AG10803 (cell line): ENCODE measurements at places on chromosomes 6 and 20.

GRCh38 chr6:25553502-25553901, 98.5 kb upstream of the SCGN start:
- peak; percentile 61 for DNase-seq

DNA sequence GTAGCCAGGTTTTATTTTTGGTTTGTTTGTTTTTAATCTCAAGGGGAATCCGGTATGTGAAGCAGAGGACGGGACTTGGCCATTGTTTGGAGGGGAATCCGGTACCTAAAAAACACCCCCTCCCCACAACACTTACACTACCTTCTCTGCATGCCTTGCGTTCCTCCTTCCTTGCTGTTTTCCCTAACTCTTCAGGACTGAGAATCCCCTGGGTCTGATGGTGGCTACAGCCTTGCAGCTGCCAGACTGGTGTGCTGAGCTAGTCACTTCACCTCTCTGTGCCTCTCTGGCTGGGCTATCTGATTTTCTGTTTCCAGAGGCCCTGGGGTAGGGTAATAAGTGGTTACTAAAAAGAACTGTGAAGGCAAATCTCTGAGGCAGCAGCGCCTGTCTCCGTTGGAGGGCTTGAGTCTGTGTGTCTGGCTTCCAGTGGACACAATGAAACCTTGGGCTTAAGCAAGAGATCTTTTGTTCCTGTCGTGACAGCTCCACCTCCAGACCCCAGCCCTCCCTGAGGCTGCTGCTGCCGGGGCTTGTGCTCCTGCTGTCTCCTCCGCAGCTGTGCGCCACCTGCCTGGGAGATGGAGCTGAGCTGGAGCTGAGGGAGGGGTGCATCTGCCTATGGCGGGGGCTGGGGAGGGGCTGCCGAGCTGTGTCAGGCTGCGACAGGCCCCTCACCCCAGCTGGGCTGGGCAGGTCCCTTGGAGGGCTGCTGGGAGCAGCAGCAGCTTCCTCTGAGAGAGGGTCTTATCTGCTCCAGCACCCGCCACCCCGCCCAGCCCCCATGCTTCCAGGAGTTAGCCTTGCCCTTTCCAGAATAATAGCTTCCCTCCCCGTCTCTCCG, 65.8 kb upstream of the CCDC167 start:
- DNase-seq: no peak

GRCh38 chr6:100260584-100260983, 204.1 kb downstream of the SIM1 start:
- no peak for DNase-seq

DNA sequence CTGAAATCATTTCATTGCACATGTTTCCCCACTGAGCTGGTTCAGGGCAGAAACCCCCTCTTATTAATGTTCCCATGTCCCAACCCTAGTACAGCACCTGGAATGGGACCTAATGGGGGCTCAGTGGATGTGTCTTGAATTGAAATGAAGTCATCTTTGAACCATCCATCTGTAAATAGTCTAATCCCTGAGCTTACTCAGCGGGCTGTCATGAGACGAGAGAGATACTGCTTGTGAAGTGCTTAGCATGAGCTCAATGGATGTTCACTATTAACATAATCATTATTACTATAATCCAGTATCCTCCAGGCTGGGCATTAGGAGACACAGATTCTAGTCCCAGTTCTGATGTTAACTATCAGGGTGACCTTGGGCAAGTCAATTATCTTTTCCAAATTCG, 106.6 kb upstream of the LRFN2 start:
- no peak for DNase-seq

DNA sequence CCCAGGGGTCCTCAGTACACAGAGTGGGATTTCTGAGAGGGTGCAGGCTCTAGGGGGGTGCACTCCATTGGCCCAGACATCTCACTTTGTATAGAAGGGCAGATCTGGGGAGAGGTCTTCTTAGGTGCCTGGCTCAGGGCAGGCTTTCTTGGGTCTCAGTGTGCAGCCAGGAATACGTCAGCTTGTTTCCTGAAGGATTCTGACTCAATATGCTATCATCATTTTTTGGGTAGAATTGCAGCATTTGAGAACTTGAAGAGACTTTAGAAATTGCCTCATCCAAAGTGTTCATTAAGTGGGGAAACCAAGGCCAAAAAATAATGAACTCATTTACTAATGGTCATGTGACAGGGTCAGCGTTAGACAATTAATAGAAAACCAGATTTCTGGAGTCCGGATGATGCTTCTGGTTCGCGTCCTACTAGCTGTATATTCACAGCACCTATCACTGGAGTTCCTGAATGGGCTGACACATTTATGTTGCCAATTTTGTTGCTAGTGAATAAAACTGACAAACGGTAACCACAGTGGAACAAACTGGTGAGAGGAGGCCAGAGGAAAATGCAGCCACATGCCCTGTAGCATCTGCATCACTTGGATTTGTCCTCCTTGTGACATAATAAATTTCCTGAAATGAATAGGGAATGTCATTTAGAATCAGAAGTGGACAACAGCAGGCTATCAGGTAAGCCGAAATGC, 238.9 kb downstream of the TBC1D7 start:
- peak; percentile 35 for DNase-seq
